ENCODE measurements at places on chromosomes 4 and X.

DNA sequence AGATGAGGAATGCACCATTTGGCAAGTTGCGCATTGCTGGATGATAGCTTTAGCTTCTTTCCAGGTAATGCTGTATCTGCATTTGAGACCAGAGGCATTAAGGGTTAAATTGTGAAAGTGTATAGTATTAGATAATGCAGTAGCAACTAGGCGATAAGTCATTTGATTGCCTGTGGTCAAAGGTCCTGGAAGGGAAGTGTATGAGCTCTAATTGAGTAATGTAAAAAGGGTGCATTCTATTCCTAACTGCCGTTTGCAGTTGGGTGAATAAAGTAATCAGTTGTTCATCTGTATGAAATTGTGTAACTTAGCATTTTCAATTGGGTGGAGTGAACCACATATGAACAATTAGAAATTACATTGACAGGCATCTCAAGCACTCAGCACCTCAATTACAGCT, 54.5 kb upstream of the WDR1 start:
- no peak for DNase-seq

DNA sequence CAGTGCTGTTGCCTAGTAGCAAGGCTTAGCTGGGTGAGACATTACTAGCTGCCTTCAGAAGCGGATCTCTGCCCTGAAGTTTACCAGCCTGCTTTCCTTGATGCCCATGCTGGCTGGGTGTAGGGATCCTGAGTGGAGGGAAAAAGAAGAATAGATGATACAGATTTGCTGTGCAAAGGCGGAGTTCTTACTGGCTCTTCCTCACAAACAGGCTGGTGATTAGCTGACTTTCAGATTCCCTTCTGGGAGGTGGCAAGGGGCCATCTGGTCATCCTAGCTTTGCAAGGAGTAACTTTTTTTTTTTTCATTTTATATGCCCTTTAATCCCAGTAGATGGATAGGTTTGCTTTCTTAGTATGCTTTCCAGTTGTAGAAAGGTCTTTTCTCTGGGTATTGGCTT, 44.8 kb downstream of the SMARCA5 start:
- no peak for DNase-seq

DNA sequence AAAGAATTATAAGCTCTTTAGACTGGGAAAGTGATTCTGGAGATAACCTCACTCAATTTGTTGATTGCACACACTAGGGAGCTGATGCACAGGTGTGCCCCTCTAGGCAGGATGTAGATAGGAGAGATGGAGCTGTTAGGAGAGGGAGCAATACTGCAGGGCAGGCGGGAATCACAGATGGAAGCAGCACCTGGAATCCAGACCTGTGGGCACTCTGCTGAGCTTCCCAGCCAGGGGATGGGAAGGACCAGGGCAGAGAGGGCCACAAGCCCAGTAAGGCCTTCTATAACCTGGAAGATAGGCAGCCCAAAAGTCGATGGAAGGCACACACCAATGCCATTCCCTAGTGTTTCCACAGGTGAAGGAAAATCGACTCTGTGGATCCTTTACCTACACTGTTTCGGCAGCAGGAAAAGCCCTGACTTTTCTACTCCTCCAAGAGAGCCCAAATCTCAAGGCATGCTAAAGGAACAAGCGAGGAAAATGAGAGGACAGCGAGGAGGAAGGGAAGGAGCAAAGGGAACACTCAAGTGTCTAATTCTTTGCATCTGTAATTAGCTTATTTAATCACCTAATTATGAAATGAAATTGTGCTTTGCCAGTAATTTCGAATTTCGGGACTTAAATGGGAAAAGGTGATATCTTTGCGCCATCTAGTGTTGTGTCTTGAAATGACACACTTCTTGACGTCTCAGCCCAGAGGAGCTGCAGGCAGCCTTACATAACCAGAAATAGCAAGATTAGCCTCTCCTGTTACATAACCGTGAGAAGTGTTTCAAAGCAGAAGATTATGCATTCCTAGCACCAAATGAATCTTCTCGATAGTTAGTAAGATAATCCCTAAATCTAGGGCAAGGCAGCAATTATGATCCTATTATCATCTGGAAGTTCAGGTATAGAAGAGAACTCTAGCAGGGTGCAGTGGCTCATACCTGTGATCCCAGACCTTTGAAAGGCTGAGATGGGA, 31.0 kb upstream of the TLR3 start:
- peak; percentile 27 for DNase-seq

DNA sequence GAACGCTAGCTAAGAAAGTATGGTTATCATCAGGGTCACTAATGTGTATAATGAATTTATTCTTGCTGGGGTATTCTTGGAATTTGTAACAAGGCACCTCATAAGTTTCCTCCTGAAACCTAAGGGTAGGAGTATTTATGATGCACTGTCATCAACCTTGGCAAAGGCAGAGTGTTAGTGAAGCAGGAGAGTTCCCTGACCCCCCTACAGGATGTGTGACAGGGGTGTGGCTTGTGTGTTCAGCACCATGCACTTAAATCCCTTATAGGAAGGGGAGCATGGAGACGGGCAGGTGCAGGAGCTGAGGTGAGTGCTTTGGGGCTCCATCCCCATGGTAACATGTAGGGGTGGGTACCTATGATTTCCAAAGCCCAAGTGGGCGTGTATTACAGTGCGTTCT, 237.7 kb downstream of the GALNTL6 start:
- DNase-seq = no peak

- no peak for DNase-seq
Observed at GRCh38 chrX:129717892-129718291, 20.9 kb upstream of the XPNPEP2 start.

DNA sequence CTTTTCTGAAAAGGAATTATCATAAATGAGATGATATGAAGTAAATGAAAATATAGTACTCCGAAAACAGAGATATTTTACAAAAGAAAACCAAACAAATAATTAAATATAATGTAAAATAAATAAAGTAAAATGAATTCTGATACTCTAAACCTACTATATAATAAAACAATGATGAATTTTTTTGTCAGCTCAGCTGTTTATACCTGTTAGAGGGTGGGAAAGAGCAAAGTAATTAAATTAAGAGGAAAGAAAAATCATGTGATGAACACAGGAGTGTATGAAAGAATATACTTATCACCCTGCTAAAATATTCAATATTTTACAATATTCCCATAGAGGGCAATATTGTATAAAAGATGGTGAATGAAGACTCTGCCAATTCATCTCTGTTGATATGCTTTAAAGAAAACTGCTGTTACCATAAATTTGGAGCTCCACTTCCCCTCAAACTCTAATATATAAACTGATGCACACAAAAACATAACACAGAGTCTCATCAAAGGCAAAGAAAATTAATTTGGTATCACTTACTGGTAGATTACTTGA, 6.5 kb upstream of the NDST4 start:
- DNase-seq = no peak

DNA sequence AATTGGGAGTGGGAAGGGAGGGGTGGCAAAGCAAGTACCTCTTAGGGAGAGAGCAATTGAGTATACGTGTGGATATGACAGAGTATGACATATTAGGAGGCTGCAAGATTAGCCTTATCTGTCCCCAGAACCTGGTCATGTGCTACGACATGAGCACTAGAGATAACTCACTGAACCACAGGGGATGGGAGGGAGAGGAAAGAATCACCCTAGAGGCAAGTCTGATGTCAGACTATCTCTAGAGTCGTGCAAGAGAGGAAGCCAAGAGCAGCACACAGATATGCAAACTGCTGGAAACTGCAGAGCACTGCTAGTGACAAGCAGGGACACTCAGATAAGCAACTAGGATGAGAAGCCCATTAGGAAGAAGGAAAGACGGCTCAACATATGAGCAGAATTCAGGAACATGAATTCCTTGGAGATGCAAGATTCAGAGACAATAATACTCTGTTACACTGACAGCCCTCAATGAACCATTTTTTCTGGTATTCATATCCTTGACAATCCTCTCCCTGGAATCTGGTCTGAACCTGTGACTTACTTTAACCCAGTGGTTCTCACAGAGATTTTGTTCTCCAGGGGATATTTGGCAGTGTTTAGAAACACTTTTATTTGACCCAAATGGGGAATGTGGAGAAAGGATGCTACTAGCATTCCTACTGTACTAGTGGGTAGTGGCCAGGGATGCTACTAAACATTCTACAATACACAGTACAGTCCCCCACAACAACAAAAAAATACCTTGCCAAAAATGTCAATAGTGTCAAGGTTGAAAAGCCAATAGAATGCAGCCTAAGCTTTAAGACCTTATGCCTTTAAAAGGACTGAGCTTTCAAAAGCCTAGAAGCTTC, 84.0 kb upstream of the BMP2K start:
- DNase-seq = no peak

DNA sequence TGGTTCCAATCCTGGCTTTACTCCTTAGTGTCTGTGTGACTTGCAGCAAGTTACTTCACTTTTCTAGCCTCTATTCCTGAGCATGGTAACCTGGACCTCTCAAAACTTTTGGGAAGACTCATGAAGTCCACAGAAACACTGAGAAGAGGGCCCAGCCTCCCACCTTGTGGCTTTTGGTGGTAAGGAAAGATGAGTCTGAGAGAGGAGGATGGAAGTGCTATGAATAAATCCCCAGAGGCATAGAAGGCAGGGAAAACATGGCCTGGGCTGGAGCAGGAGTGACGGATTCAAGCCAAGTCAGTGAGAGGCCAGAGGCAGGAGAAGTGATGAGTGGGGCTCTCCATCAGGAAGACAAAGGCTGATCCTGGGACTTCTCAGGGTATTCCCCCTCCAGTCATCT, 10.9 kb upstream of the MAGEA4 start:
- DNase-seq = no peak

- no peak for DNase-seq
Observed at GRCh38 chr4:87465739-87466366, 43.5 kb downstream of the NUDT9 start.

- DNase-seq = no peak
Observed at GRCh38 chrX:3184176-3184930, 143.1 kb downstream of the ARSF start.

- DNase-seq = no peak
Observed at GRCh38 chr4:112531146-112531545, 15.2 kb upstream of the NEUROG2 start.

DNA sequence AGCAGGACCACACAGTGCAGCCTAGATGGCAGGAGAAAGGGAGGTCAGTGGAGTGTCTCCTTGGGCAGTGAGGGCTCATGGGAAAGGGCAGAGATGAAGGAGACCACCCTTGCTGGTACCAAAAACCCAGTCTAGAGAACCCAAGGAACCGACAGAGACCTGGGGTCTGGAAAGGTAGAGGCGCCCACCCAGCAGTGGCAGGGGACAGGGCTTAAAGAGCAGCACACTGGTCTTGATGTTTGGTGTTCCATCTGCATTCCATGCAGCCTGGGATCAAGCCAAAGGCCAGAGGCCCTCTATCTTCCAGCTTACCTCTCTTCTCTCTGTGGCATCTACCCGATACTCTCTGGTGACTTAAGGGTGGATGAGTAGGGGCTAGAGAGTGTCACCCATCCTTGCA, 127.5 kb downstream of the PJA1 start:
- no peak for DNase-seq

DNA sequence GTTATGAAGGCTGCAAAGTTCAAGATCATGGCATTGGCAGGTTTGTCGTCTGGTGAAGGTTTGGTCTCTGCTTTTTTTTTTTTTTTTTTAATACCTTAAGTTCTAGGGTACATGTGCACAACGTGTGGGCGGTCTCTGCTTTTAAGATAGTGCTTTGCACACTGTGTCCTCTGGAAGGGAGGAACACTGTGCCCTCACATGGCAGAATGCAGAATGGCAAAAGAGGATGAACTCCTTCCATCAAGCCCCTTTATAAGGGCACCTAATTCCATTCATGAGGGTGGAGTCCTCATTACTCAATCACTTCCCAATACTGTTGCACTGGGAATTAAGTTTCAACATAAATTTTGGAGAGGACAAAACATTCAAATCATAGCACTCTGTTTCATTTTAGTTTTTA, 101.4 kb downstream of the GLRA2 start:
- no peak for DNase-seq

- peak; percentile 28 for DNase-seq
Observed at GRCh38 chr4:76354517-76355473, 48.3 kb downstream of the STBD1 start.

DNA sequence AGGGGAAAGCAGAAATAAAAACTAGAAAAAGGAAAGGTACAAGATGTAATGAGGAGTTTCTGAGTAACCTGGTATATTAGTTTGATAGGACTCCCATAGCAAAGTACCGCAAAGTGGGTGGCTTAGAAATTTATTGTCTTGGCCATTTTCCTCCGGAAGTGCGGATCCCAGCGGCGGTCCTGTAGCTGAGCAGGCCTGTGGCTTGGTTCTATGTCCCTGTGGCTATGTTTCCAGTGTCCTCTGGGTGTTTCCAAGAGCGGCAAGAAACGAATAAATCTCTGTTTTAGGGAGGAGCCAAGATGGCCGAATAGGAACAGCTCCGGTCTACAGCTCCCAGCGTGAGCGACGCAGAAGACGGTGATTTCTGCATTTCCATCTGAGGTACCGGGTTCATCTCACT, 44.0 kb upstream of the LDB2 start:
- DNase-seq = no peak

DNA sequence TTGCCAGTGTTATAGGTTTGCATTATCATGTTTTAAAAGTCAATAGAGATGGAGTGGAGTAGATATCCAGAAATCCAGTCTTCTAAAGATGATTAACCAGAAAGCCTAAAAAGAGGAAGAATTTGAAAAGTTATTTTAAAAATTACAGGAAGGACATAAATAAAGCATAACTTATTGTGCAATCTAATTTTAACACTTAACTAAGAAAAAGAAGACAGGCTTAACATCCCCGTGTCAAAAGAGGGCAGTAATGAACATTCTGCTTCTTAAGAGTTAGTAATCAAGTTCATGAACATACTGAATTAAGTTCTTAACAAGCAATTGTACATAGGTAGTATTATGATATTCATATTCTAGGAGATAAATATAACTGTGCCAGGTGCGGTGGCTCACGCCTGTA, 39.3 kb downstream of the ELF2 start:
- DNase-seq = no peak

- no peak for DNase-seq
Observed at GRCh38 chrX:53255738-53256191, 25.6 kb downstream of the IQSEC2 start.

DNA sequence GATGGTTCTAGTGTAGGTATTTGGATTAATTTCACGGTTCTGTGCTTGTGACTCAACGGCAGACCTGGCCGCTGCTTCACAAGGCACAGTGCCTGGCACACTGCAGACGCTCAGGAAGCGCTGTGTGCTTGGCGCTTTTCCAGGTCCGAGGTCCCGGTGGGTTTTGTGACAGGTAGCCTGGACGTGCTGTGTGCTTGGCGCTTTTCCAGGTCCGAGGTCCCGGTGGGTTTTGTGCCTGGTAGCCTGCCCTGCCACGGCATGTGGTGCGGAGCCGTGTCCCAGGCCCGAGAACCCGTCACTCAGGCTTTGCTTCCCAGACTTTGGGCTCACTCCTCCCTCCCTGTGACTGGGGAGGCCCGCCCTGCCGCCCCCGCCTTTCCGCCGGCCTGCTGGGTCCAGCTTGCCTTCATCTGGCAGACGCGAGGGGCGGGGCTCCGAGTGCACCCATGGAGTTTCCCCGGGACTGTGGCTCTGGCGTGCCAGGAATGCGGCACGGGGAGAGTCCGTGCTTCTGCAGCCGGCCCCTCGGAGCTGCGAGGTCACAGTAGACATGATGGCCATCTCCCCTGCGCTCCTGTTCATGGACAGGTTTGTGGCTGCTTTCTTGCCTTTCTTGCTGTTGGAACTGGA, 44.2 kb downstream of the TBC1D14 start:
- no peak for DNase-seq

- no peak for DNase-seq
Observed at GRCh38 chr4:75172551-75172950, 239.6 kb downstream of the PARM1 start.

- DNase-seq = no peak
Observed at GRCh38 chrX:138986235-138986634, 274.7 kb upstream of the FGF13 start.

GRCh38 chr4:54719378-54719777, 61.6 kb downstream of the KIT start:
- no peak for DNase-seq
